ENCODE measurements at places on chromosomes 6 and 20.

DNA sequence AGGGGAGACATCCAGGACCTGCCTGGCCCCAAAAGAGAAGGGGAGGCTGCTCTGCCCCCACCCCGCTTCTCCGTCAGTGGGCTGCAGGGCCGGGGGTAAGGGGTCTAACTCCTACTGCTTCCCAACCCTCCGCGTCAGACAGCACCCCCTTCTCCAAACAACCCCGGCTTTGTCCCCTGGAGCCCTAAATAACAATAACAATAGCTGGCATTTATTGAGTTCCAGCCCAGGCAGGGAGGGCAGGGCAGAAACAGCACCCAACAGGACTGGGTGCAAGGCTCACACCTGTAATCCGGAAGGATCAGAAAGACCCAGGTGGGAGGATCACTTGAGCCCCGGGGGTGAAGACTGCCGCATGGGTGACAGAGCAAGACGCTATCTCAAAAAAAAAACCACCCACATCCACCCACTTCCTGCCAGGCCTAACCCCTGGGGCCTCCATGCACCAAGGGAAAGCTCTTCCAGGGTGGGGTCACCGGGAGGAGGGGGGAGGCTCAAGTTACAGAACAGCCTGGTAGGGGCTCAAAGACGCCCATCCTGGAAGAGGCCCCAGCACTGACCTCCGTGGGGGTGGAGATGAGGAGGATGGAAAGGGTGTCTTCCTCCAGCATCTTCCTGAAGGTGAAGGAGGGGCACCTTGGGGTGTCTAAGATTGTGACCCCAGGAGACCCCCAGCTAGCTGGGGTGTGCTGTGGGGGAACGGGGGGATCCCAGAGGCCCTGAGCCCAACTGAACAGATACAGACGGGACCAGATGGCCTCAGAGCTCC lies 1.3 kb upstream of the FNDC11 start:
- H3K27me3 ChIP-seq: no peaks in the 10 kb centered on the region
- no peak overlapping the region for H3K4me3 ChIP-seq
- no peaks in the 10 kb centered on the region for H3K36me3 ChIP-seq
- no peak overlapping the region for H3K27ac ChIP-seq
- H3K4me1 ChIP-seq: no peaks in the 10 kb centered on the region
- no peak for DNase-seq

DNA sequence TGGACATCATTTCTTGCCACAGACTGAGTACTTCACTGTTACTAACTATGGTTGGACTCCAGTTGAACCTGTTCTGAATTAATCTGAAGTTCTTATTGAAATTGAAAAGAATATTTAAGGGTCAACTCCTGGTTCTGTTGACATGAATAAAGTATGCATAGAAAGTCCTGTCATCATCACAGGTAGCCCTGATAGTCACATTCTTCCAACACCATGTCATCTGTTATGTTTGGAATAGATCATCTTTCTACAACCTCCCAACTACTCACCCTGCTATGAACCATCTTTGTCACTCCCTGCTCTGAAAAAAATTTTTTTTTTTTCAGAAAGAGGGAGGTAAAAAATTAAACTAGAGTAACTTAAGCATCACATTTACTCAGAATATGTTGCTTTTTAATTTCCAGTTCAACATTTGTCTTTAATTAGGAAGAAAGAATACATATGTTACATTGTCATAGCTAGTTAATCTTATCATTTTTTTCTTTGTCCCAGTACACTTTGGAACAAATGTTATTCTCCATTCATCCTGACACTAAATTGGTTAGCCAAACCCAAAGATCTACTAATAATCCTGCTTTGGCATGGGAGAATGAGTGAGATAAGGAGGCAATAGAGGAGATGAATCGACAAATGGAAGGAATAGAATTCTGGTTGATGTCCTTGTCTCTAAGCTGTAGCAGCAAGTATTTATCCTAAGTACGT lies 775.1 kb upstream of the NRSN1 start:
- H3K4me1 ChIP-seq: no peaks in the 10 kb centered on the region
- DNase-seq: no peak
- no peaks in the 10 kb centered on the region for H3K27me3 ChIP-seq
- H3K27ac ChIP-seq: no peak overlapping the region
- H3K4me3 ChIP-seq: no peak overlapping the region

- no peaks in the 10 kb centered on the region for H3K27me3 ChIP-seq
- peak overlapping the region; percentile 57 for H3K27ac ChIP-seq
- no peak overlapping the region for H3K4me3 ChIP-seq
- H3K36me3 ChIP-seq: no peaks in the 10 kb centered on the region
- no peak for DNase-seq
- peaks cover 36% of the 10 kb centered on the region for H3K4me1 ChIP-seq
Measured at GRCh38 chr20:53834749-53835148, 235.6 kb downstream of the BCAS1 start.

GRCh38 chr6:151142676-151143075 lies 97.1 kb upstream of the AKAP12 start:
- no peak overlapping the region for H3K4me3 ChIP-seq
- H3K27me3 ChIP-seq: no peaks in the 10 kb centered on the region
- DNase-seq: no peak
- no peak overlapping the region for H3K27ac ChIP-seq
- no peaks in the 10 kb centered on the region for H3K36me3 ChIP-seq
- H3K4me1 ChIP-seq: no peaks in the 10 kb centered on the region

DNA sequence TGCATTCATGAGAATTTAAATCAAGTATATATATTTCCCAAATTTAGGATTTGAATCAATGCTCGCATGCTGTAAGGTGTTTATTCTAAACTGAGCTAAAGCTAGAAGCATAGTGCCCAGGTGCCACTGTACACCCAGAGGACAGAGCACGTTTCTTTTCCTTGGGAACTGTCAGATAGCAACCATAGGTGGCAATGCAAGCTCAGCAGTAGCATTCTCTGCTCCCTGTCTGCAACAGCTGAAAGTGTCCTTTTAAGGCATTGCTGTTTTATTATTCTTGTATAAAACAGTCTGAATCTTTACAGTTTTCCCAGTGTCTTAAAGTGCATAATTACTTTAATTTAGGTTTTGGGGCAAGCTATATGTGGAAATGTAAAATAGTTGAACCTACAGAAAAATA lies 443.4 kb upstream of the MMS22L start:
- no peak overlapping the region for H3K4me3 ChIP-seq
- no peaks in the 10 kb centered on the region for H3K4me1 ChIP-seq
- no peaks in the 10 kb centered on the region for H3K36me3 ChIP-seq
- no peak overlapping the region for H3K27ac ChIP-seq
- no peak for DNase-seq

- no peaks in the 10 kb centered on the region for H3K4me1 ChIP-seq
- DNase-seq: no peak
- H3K4me3 ChIP-seq: no peak overlapping the region
- H3K27ac ChIP-seq: no peak overlapping the region
- H3K36me3 ChIP-seq: no peaks in the 10 kb centered on the region
Measured at GRCh38 chr6:3664625-3665041, 86.9 kb downstream of the PXDC1 start.
